ENCODE measurements at places on chromosomes 5 and 9.

DNA sequence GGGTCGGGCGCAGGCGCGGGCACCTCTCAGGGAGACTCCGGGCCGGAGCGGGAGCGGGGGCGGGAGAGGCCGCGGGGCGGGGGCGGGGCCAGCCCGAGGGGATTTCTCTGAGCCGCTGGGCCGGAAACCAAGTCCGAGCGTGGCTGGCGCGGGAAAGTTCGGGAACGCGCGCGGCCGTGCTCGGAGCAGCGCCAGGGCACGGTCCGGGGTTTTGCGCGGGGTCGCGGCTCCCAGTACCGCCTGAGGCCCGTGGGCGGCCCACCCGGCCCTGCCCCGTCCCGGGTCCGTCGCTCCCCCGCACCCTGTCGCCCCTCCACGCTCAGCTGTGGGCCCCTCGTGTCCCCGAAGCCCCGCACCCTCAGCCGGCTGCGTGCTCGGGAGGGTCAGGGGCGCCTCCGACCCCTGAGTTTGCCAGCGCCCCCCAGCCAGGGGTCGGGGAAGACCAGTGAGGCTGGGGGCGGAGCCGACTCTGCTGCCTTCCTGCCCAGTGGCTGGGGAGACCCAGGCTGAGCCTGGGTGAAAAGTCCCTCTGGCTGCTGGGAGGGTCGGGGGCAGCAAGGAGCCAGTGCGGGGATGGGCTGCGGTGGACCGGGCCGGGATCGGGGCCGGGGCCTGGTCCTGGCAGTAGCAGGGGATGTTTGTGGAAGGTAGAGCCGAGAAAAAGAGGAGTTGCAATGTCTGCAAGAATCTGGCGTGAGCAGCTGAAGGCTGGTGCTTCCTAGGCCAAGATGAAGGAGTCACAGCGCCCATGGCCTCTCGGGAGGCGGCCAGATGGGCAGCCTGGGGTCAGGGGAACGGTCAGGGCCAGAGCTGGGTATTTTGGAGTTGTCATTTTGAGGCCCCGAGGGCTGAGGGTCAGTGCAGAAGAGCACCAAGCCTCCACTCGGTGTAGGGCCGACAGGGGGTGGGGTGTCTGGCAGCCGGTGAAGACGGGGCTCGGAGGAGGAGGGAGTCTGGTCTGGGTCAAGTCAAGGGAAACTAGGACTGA lies 588 bp downstream of the TRAF2 start:
- peak; percentile 25 for DNase-seq

GRCh38 chr9:21741151-21741550 lies 61.3 kb upstream of the MTAP start:
- DNase-seq = no peak

- no peak for DNase-seq
Observed at GRCh38 chr5:42715785-42716184, 40.8 kb upstream of the CCDC152 start.

GRCh38 chr5:89095341-89095740 lies 212.4 kb upstream of the MEF2C start:
- DNase-seq = no peak

DNA sequence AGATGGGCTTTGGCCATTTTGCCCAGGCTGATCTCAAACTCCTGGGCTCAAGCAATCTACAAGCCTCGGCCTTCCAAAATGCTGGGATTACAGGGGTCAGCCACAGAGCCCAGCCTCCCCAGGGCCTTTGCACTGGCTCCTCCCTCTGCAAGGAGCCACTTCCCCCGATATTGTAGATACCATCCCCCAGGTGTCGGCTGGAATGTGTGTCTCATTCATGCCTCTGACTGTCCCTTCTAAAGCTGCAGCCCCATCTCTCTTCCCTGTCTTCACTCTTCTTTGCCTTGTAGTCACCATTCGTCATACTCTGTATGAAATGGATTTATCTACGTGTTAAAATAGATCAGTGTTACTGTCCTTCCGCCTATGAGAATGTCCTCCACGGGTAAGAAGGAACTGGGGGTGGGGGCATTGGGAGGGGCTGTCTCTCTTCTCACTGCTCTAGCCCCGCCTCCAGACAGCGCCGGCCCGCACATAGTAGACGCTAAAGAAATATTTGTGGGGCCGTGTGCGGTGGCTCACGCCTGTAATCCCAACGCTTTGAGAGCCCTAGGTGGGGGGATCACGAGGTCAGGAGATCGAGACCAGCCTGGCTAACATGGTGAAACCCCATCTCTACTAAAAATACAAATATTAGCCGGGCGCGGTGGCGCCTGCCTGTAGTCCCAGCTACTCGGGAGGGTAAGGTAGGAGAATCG lies 68.5 kb downstream of the LMX1B start:
- no peak for DNase-seq

DNA sequence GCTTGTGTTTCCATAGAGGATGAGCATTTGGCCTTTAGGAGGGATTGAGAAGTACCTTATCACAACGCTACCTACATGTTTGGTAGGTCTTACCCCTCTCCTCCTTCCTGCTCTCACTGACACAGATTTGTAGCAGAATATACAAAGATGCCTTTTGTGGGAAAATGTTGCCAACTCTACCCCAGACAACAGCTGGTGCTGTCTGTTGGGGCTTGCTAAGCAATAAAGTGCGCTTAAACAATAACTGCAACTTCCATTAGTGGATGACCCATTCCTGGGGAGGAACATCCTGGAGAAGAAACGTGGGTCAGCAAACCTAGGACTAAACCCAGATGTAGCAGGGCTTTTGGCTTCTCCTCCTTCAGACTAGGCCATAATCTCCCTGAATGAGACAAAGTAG lies 174.3 kb downstream of the EFNA5 start:
- no peak for DNase-seq

GRCh38 chr5:131084436-131084835 lies 80.6 kb downstream of the HINT1 start:
- DNase-seq = no peak

DNA sequence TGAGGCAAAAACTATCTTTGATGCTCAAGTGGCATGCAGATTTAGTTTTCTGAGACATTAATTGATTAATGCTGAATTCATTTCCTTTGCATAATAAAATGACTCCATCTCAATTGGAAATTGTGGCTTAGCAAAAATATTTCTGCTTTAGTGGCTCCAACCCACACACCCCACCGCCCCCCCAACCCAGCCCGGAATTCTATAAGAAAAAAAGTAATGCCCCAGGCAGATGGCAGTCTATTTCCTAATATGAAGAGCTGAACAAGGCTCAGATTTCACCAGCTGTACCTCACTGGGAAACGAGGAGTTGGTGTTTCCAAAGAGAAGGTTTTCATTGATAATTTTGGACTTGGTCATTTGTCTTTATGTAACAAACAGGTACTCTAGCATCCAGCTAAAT lies 182.1 kb downstream of the FBN2 start:
- DNase-seq = no peak

DNA sequence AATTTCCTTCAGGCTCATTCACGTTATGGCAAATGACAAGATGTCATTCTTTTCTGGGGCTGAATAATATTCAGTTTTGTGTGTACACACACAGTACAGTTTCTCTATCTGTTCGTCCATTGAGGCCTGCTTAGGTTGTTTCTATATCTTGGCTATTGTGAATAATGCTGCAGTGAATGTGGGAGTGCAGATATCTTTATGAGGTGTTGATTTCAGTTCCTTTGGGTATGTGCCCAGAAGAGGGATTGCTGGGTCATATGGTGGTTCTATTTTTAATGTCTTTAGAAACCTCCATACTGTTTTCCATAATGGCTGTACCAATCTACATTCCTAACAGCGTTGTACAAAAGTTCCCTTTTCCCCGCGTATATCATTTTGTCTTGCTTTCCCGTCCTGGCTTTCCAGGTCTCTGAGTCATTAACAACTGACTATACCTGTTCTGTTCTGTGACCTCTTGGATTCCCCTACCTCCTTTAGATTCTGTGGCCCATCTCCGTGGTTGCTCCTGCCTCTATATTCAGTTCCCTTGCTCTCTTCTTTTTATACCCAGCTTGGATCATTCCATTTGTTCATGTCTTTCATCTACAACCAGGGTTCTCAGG lies 6.8 kb downstream of the SNX30 start:
- DNase-seq = no peak

GRCh38 chr9:129320575-129321285 lies 142.7 kb upstream of the IER5L start:
- peak; percentile 81 for DNase-seq

GRCh38 chr5:118679264-118679940 lies 308.9 kb downstream of the DTWD2 start:
- no peak for DNase-seq

GRCh38 chr5:107602896-107603295 lies 67.8 kb downstream of the EFNA5 start:
- DNase-seq = no peak

DNA sequence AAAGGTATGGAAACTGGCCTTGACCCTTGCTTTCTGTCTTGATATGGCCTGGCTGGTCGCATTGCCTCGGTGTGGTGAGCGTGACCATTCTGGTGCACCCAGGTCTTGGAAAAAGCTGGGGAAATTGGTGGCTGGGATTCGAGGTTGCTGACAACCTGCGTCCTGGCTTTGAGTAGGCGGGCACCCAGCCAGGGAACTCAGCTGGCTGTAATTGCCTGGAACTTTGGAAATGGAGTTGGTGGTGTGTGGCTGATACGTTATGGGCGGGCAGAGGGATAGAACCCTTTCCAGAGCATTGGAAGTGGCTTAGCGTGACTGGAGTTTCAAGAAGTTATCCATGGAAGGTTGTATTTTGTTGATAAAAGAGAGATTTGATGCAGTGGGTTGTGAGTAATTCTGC lies 35.2 kb downstream of the KCNMB1 start:
- no peak for DNase-seq

DNA sequence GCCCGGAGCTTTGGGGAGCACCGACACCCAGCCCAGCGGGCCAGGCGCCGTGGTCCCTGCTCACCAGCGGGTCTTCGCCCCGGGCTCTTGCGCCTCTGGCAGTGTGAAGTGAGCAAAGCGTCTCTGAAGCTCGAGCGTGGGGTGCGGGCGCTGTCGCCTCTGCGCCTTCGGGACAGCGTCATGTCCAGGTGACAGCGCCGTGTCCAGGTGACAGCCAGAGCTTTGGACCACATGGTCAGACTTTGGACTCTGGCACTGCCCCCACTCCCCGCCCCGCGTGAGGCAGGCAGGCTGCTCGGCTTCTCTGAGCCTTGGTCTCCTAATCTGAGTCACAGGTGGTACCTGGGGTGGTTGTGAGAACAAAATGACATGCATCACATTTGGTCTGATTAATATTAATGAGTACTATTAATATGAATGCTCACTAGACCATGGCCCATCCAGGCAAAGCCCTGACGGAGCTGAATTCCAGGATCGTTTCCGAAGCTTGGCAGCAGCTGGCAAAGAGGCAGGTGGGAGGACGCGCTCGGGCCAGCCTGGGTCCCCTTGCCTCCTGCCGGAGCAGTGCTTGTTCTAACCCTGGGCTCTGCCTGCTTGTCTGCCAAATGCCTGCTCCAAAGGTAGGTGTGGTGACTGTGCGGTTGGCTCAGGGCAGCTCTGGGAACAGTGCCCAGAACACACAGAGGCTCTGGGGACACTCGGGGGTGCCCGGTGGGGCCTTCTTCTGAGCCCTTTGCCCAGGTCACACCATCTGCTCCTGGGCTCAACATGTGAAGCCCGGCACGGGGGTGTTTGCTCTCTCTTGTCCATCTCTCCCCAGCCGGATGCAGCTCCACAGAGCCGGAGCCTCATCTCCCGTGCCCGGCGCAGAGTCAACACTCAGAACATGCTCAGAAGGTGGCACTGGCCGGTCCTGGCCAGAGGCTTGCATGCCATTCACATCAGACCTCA lies 157.1 kb downstream of the OLFM1 start:
- no peak for DNase-seq

DNA sequence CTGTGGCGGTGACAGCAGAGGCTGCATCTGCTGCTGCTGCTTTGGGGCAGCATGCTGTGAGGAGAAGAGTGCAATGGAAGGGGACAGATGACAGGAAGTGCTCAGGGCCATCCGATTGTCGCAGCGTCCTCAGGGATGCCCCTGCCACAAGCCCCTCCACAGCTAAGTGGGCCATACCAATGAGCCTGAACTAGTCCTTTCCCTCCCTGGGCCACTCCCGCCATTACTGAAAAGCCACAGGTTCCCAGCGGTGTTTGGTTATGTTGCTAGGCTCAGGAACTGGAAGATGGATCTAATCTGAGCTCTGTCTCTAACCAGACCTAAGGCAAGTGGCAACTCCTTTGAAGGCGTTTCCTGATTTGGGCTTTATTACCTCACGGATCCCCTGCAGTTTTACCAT lies 109.2 kb downstream of the GAPVD1 start:
- DNase-seq = no peak

GRCh38 chr5:10167806-10168205 lies 81.9 kb downstream of the ATPSCKMT start:
- no peak for DNase-seq

DNA sequence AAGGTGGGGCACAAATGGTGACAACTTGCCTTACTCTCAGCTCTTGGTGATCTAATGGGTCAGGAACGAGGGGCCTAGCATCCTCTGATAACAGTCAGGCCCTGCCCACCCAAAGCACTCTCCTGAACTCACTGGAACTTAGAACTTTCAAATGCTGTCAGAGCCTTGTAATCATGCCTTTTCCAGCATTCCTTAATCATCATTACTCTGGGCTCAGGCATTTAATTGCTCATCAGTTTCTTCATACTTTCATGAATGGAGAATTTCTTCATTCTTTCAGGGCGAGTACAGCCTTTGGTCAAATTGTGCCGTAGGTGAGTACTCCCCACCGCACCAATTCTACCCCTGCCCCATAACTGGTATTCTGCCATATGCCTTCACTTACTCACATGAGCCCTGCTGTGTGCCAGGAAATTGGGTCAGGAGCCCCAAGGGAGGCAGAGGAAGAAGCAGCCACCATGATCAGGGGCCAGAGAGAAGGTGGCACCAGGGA lies 30.2 kb upstream of the DUSP1 start:
- no peak for DNase-seq

DNA sequence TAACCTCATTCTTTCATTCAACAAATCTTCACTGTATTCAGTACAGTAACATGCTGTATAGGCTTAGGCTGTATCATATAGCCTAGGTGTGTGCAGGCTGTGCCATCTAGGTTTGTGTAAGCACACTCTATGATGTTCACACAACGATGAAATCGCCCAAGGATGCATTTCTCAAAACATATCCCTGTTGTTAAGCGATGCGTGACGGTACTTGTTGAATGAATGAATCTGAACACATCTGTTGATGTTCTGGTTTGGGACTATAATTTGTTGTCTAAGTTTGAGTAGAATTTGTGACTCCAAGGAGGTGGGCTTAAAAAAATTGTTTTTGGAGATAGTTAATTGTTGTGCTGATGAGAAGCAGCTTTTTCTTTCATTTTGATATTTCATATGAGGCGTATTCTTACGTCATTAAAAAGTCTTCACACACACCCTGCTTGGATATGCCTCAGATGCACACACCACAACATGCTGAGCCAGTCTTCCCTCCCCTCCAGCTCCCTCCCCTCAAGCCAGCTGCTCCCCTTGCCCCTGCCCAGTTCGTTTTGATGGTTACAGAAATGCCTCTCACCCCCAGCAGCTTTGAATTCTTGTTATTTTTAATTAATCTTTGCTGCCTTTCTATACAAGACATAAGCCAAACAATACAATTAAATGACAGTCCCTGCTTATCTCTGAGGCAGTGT lies 5.5 kb upstream of the PSAT1 start:
- DNase-seq = no peak

GRCh38 chr9:133971121-133971951 lies 20.8 kb downstream of the VAV2 start:
- no peak for DNase-seq

All from CD4-positive, alpha-beta T cell treated with Interleukin-17A for 1 hour (primary cell).